Activated CD8-positive, alpha-beta T cell treated with anti-CD3 and anti-CD28 coated beads for 36 hours (primary cell): ENCODE measurements at places on chromosomes 13 and 19.
A peak's percentile ranks its signal among the peaks of the same experiment; 100 is the strongest.

GRCh38 chr19:5171711-5172110 lies 168.9 kb downstream of the PTPRS start:
- no peak overlapping the region for H3K27ac ChIP-seq
- no peak overlapping the region for H3K4me3 ChIP-seq
- no peaks in the 10 kb centered on the region for H3K4me1 ChIP-seq
- DNase-seq, result no peak
- H3K27me3 ChIP-seq, result no peaks in the 10 kb centered on the region

DNA sequence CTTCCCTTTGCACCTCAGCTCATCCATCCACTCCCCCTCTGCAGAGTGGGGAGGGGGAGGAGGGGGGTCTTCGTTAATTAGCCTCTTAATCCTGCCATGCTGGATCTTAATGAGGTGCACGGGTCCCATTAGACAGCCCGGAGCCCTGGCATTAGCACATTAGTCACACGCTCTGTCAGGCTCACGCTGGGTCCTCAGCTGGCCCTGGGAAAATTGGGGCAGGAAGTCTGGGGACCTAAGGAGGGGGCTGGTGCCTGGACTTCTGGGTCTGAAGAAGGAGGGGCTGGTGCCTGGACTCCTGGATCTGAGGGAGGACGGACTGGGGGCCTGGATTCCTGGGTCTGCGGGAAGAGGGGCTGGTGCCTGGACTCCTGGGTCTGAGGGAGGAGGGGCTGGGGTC lies 444 bp upstream of the NCCRP1 start:
- peaks cover 19% of the 10 kb centered on the region for H3K4me1 ChIP-seq
- no peak overlapping the region for H3K4me3 ChIP-seq
- no peaks in the 10 kb centered on the region for H3K36me3 ChIP-seq
- no peak overlapping the region for H3K27ac ChIP-seq

- no peaks in the 10 kb centered on the region for H3K27me3 ChIP-seq
- no peaks in the 10 kb centered on the region for H3K4me1 ChIP-seq
- H3K27ac ChIP-seq, result no peak overlapping the region
Observed at GRCh38 chr13:107678075-107678689, 537.2 kb downstream of the LIG4 start.

DNA sequence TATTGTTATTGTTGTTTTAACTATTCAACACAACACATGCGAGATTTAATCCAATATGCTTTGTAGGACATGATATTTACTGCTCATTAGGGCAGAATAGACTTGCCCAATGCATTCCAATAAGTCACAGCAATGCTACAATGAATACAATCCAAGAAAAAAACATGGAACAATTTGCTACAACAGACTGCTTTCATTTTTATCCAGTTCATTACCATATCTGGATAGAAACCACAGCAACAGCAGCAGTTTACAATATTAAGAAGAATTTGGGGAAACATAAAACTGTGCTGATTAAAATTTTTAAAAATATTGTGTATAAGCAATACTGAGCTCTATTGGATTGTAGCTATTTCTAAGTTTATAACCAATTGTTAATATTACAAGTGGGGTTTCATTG lies 833.0 kb downstream of the DIAPH3 start:
- no peaks in the 10 kb centered on the region for H3K4me1 ChIP-seq
- no peak for DNase-seq
- H3K27me3 ChIP-seq, result peaks cover 4% of the 10 kb centered on the region
- no peak overlapping the region for H3K4me3 ChIP-seq
- no peaks in the 10 kb centered on the region for H3K36me3 ChIP-seq

GRCh38 chr19:1025960-1026782 lies at the start of gene CNN2:
CNN2 (plus strand) TSS chr19:1026608; CDS start chr19:1026662, 54 bp downstream.
- H3K4me3 ChIP-seq, result peak within 1 kb of the TSS; percentile 89
- peaks cover 31% of the 10 kb centered on the region for H3K4me1 ChIP-seq
- H3K27ac ChIP-seq, result peak within 1 kb of the TSS; percentile 90
- H3K36me3 ChIP-seq, result peaks cover 12% of the 10 kb centered on the region
- H3K27me3 ChIP-seq, result no peaks in the 10 kb centered on the region

GRCh38 chr19:55116859-55117662 lies at the start of gene PPP1R12C:
PPP1R12C (minus strand) TSS chr19:55117637; CDS start chr19:55117543, 94 bp downstream.
- DNase-seq, result peak; percentile 11
- peak within 1 kb of the TSS; percentile 96 for H3K4me3 ChIP-seq
- peaks cover 3% of the 10 kb centered on the region for H3K27me3 ChIP-seq
- H3K27ac ChIP-seq, result peak within 1 kb of the TSS; percentile 93
- peaks cover 24% of the 10 kb centered on the region for H3K4me1 ChIP-seq

DNA sequence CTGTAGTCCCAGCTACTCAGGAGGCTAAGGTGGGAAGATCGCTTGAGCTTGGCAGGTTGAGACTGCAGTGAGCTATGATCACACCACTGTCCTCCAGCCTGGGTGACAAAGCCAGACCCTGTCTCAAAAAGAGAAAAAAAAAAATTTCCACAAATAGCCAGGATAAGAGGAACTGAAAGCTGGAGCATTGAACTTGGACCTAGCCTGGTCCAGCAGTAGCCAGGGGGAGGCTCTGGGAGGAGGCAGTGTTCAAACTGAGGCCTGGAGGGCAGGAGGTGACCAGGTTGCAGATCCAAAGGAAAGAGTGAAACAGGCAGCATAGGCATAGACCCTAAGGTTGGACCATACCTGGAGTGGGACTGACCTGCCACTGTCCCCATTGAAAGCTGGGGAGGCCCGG lies 26.9 kb upstream of the PIK3R2 start:
- H3K4me1 ChIP-seq, result no peaks in the 10 kb centered on the region
- peak overlapping the region; percentile 63 for H3K27ac ChIP-seq
- H3K4me3 ChIP-seq, result no peak overlapping the region
- H3K27me3 ChIP-seq, result no peaks in the 10 kb centered on the region
- peaks cover 21% of the 10 kb centered on the region for H3K36me3 ChIP-seq
- no peak for DNase-seq

DNA sequence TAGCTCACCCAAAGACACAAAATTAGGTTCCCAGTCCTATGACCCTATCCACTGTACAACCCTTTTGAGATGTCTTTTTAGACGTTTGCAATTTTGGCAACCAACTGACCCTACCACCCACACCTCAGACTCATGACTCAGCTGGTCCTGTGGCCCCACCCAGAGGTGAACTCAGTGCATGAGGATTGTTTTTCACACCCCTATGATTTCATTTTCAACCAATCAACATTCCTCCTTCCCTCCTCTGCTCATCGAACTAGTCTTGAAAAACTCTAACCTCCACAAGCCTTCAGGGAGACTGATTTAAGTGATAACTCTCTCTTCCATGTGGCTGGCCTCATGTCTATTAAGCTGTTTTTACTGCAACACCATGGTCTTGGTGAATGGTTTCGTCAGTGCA lies 350.7 kb downstream of the UQCRFS1 start:
- DNase-seq, result no peak
- no peaks in the 10 kb centered on the region for H3K4me1 ChIP-seq
- H3K36me3 ChIP-seq, result no peaks in the 10 kb centered on the region
- H3K27ac ChIP-seq, result no peak overlapping the region
- H3K27me3 ChIP-seq, result no peaks in the 10 kb centered on the region
- H3K4me3 ChIP-seq, result no peak overlapping the region
